ENCODE measurements at places on chromosomes 6 and 20.
A peak's percentile ranks its signal among the peaks of the same experiment; 100 is the strongest.

- no peak for DNase-seq
These were observed 236.5 kb upstream of the EYS start for GRCh38 chr6:65943548-65943947.

DNA sequence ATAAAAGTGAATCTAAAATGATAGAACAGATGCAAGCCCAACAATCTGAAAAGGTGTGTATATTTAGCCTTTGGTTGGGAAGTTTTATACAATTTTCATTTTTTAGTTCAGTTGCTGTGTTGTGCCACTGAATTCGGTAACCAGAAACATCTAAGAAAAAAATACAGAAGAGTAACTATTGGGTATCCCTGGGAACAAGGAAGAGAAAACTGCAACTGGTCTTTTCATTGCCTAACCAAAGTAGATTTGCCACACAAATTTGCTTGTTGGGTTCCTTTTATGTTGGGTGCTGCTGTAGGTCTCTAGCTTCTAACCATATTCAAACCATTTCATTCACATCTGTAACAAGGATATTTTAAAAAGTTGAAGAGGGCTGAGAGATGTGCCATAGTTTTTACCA lies 2.8 kb upstream of the TMEM30A start:
- DNase-seq: no peak

GRCh38 chr6:139324301-139324555 lies 32.4 kb upstream of the TXLNB start:
- no peak for DNase-seq

DNA sequence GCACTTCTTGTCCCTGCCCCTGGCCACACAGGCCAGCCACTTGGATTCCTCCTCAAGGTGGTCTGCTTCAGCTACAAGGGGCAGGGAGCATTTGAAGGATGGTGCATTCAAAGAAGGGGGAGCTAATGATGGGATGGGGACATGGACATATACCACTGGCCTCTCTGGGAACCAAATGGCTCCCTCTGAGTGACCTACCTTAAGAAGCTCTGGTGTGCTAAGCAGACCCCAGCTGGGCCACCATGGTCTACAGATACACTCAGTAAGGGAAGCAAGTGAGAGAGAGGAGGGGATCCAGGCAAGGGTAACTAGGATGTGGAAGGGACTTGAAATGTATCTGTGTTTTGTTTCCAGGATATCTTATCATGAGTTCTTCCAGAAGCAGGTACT lies 62.4 kb downstream of the TTI1 start:
- no peak for DNase-seq

GRCh38 chr6:71317441-71317840 lies 28.8 kb downstream of the OGFRL1 start:
- DNase-seq: no peak

- DNase-seq: no peak
These were observed 30.9 kb upstream of the CD83 start for GRCh38 chr6:14086701-14087100.

DNA sequence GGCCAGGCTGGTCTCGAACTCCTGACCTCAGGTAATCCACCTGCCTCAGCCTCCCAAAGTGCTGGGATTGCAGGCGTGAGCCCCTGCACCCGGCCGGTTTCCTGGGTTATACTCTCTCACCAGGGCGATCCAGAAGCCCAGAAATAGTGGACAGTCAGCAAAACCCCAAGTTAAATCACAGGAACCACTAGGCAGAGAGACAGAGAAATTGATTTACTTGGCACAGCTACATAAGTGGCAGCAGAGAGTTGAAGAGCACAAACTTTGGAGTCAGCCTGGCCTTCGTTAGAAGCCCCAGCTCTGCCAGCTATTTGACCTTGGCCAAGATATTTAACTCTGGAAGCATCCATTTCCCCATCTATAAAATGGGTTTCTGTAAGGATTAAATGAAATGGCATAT lies 32.7 kb downstream of the MTRES1 start:
- DNase-seq: no peak

DNA sequence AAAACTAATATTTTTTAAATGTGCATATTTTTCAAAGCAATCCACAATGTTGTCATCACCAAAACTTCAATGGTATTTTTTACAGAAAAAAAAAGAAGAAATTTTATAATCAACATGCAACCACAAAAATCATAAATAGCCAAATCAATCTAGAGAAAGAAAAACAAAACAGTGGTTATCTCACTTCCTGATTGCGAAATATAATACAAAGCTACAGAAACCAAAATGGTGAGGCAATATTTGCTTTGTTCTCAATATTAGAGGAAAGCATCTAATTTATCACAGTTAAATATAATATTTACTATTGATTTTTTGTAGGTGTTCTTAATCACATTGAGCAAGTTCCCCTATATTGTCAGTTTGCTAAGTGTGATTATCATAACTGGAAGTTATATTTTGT lies 720.7 kb upstream of the ADGRB3 start:
- no peak for DNase-seq

DNA sequence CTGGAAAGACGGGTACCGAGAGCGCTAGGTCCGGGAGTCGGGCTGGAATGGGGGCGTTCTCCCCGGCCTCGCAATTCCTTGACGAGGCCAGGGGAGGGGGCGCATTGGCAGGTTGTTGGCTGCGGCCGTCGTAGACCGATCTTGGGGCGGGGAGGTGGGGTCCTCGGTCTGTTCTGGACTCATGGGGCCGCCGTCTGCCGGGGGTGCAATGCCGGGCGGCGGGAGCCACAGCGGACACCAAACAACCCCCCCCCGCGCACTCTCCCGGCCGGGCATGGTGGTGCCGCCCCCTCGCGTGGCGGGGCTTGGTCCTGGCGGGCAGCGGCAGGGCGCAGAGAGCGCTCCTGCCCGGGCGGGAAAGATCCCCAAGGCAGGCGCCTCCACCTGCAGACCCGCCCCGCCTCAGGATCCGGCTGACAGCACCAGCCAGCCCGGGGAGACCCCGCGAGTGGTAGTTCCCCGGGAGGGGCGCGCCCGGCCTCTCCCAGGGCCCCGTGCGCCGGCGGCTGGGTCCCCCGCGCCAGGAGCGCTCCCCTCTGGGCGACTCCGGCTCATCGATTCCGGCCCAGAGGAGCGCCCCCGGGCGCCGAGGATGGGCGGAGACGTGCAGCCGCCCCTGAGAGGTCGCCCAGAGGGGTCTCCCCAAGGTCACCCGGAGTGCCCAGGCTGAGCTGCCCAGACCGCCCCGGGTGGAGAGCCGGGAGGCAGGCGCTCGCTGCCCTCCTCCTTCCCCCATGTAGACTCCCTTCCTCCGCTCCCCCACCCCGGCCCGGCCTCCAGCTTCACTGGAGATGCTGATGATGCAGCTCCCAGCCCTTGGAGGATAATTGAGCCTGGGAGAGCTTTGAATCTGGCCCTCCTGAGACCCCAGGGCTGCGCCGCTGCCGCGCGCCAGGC lies 709 bp downstream of the PPP1R16B start:
- peak; percentile 27 for DNase-seq

- DNase-seq: no peak
These were observed 705.6 kb downstream of the UTRN start for GRCh38 chr6:144990784-144991183.

DNA sequence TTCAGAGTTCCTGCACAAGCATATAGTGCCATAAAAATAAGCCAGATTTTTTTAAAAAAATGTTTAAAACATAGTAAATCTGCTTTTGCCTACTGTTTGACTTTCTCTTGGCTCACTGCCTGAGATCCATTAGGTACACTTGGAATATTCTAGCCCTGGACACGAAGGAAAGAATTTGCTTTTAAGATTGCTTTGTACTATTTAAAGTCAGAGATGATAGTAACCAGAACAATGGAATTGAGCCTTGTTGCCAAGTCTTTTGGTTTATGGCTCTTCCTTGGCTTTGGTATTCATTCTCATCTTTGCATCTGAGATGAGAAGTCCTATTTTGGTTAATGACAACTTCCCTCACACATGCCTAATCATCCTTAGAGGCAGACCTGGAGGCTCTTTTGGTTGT lies 32.4 kb downstream of the CNR1 start:
- DNase-seq: no peak

- DNase-seq: no peak
These were observed 2.4 kb upstream of the SYTL3 start for GRCh38 chr6:158647501-158647900.
